Astrocyte (in vitro differentiated cells and primary cell): ENCODE measurements at places on chromosomes 12 and 14. TPM values are rescaled to one million over a fixed set of nuclear protein-coding genes. Genes with fewer than 3 reads are reported as not detected.
A peak's percentile ranks its signal among the peaks of the same experiment; 100 is the strongest.

DNA sequence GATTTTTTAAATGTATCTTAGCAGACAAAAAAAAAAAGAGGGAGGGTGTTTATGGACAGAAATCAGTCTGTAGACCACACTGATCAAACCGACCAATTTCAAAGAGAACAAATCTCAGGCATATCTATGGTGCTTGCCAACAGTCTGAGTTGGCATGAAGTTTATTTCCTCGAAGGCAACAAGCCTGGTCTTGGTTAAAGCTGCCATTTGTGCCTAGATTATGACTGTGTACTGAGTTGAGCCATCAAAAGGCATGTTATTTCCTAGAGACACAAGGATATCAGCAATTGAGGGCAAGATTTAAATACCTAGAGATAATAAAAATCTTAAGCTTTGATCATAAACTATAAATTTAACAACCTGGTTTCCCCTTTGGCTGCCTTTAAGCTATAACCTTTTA, 119.2 kb downstream of the SLC2A13 start:
- H3K4me3 ChIP-seq, result no peak overlapping the region
- no peaks in the 10 kb centered on the region for H3K4me1 ChIP-seq
- no peak overlapping the region for H3K27ac ChIP-seq

DNA sequence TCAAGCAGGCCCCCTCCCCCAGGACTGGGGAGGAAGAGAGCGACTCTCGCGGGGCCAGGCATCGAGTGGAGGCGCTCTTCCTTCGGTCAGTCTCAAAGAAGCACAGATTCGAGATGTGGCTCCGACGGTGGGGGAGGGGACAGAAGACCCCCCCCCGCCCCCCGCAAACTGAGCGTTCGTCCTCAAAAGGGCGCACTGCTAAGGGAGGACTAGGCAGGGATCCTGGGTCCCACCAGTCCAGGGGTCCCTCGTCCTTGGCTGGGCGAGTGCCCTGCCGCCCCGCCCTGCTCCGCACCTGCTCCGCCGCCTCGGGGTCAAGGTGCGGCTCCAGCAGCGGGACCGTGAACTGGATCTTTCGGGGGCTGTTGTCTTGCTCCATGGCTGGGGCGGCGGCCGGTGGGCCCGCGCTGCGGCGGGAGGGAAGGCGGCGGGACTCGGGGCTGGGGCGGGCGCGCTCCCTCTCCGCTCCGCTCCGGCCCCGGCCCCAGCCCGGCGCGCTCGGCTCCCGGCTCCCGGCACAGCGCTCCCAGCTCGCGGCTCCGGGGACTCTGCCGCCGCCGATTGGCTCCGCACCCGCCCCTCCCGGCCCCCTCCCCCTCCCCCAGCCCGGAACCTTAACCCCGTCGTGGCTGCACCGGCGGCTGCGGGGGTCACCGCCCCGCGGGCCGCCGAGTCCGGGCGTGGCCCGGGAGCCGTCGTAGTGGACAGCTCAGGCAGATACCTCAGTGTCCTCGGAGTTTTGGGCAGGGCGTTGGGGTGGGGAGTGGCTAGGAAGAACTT, at the start of gene PPP1R1A:
PPP1R1A (minus strand) TSS at position 550 of the 780 bp plus-strand sequence; CDS start at position 379, 171 bp downstream.
- no peaks in the 10 kb centered on the region for H3K36me3 ChIP-seq
- no peak within 1 kb of the TSS for H3K4me3 ChIP-seq
- no peaks in the 10 kb centered on the region for H3K4me1 ChIP-seq
- no peak within 1 kb of the TSS for H3K27ac ChIP-seq

DNA sequence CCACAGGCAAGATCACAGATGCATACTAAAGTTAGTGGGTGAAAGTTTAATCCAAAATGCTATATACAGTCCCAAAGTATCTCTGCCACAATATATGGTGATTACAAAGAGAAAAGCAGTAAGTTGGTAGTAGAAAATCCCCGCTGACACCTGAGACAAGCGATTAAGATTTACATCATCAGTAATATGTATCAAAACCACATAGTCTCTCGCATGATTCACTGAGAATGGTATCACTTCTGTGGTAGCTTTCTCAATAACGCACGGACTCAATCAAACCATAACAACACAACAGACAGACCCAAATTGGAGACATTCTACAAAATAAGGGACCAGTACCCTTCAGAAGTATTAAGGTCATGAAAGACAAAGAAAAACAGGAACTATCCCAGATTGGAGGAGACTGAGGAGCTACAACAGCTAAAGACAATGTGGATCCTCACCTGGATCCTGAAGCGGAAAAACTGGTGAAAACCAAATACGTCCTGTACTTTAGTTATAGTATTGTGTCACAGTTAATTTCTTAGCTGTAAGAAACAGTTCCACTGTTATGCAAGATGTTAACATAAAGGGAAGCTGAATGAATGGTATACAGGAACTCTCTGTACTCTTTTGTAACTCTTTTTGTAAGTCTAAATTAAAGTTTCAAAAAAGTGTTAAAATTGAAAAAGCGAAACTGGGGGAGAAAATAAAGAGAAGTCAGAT, 51.0 kb downstream of the SPTLC2 start:
- DNase-seq, result peak; percentile 61
- no peak overlapping the region for H3K4me3 ChIP-seq
- H3K27me3 ChIP-seq, result no peaks in the 10 kb centered on the region
- no peak overlapping the region for H3K27ac ChIP-seq
- peaks cover 22% of the 10 kb centered on the region for H3K36me3 ChIP-seq
- peaks cover 13% of the 10 kb centered on the region for H3K4me1 ChIP-seq

DNA sequence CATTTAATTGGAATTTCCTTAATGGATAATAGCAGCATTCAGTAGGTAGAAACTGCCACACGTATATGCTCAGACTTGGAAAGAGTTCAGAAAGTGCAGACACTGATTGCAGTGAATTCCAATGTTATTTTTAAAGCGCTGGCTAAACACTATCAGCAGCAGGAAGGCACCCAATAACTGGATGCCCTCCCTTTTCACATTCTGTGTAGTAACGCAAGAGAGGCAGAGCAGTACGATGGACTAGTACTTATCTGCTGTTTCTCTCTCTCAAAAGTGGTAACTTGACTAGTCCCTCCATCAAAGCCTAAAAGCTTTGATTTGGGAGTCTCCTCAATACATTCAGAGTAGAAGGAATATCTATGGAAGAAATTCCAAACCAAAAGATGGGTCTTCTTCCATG, 791.0 kb downstream of the TMTC2 start:
- no peaks in the 10 kb centered on the region for H3K4me1 ChIP-seq
- DNase-seq, result no peak
- H3K27me3 ChIP-seq, result no peaks in the 10 kb centered on the region
- H3K27ac ChIP-seq, result no peak overlapping the region
- H3K36me3 ChIP-seq, result no peaks in the 10 kb centered on the region
- H3K4me3 ChIP-seq, result no peak overlapping the region

DNA sequence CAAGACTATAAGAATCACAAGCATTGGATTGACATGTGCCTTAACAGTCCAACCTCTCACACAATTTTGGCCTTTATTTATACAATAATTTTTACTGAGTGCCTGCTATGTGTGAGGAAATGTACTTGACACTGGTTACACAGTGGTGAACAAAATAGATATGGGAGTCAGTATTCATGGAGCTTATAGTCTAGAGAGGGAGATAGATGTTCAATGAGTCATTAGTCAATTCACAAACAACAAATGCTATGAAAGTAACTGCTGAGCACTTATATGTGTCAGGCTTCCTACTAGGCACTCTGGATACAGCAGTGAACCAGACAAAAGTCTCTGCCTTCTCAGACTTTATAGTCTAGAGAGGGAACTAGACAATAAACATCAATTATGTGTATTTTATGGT, 3.7 kb downstream of the CFAP54 start:
- no peak overlapping the region for H3K4me3 ChIP-seq
- H3K36me3 ChIP-seq, result no peaks in the 10 kb centered on the region
- H3K27ac ChIP-seq, result no peak overlapping the region
- DNase-seq, result peak; percentile 44
- peaks cover 4% of the 10 kb centered on the region for H3K4me1 ChIP-seq
- no peaks in the 10 kb centered on the region for H3K27me3 ChIP-seq

Gene CIDEB
- not detected in 2 replicates for total RNA-seq

Gene TMED10
- total RNA-seq, result 331 and 359 TPM in 2 replicates

GRCh38 chr12:108609537-108610335, 11.9 kb upstream of the TMEM119 start:
- peaks cover 25% of the 10 kb centered on the region for H3K4me1 ChIP-seq
- no peak overlapping the region for H3K27ac ChIP-seq

GRCh38 chr14:61388173-61388975, 67.0 kb downstream of the PRKCH start:
- DNase-seq, result peak; percentile 23
- no peak overlapping the region for H3K4me3 ChIP-seq
- no peaks in the 10 kb centered on the region for H3K36me3 ChIP-seq
- H3K4me1 ChIP-seq, result no peaks in the 10 kb centered on the region

DNA sequence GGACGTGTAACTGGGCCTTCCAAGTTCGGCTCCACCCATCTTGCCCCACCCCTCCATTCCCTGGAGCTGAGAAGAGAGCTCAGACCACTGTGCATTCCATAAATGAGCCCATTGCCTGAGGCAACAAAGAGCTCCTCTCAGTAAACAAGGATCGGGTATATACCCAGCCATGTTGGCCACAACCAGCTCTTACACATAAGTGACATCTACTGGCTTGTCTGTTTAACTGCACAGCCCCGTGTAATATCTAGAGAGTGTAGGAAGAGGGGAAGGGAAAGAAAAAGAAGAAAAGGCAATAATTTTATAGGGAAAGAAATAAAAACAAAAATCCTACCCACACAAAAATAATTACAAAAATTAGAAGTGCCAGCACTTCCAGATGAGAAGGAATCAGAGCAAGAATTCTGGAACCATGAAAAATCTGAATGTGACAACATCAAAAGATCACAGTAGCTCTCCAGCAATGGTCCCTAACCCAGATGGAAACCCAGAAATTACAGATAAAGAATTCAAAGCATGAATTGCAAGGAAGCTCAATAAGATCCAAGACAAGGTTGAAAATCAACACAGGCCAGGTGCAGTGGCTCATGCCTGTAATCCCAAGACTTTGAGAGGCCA, 308.1 kb downstream of the RPAP3 start:
- H3K27me3 ChIP-seq, result no peaks in the 10 kb centered on the region
- peaks cover 15% of the 10 kb centered on the region for H3K4me1 ChIP-seq
- H3K27ac ChIP-seq, result no peak overlapping the region

Gene ZCCHC8
- total RNA-seq, result 23.8 and 25.3 TPM in 2 replicates

Gene LRRC10
- not detected in 2 replicates for total RNA-seq

DNA sequence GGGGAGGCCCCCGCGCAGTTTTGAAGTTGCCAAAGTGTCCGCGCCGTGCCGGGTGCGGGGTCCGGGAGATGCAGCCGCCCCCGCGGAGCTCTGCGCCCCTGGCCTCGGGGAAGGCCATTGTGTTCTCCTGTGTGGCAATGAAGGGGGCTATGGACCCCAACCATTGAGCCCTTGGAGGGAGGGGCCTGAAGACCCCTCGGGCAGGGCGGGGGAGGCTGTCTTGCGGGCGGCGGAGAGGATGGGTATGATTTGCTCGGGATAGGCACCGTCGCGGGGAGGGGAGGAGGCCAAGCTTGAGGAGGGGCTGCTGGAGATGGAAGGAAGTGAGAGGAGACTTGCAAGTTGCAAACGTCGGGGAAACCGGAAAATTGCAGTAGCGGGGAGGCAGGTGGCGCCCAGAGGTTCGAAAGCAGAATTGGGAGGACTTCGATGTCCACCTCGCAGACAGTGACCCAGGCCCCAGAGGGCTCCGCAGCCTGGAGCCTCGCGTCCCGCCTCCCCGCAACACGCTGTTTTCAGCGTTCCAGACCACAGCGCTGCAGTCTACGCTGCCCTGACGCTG, 25.4 kb downstream of the BCL11B start:
- H3K4me3 ChIP-seq, result peak overlapping the region; percentile 10
- H3K27me3 ChIP-seq, result peaks cover 38% of the 10 kb centered on the region
- H3K4me1 ChIP-seq, result peaks cover 6% of the 10 kb centered on the region
- DNase-seq, result no peak
- no peaks in the 10 kb centered on the region for H3K36me3 ChIP-seq
- H3K27ac ChIP-seq, result no peak overlapping the region

DNA sequence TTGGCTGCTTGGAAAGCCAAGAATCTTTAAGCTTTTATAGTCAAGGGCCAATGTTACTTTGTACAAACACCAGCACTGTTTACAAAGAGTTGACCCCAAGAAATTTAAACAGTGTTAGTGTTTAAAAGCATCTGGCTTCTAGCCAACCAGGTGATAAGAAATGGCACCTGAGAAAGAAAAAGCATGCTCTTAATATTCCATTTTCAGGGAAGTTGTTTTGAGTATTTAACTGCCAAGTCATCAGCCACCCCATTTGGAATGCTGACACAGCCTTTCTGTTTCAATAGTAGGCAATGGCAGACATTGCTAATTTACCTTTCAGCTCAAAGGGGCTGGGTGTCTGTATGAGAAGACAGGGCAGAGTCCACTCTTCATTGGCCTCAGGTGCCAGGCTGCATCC, 3.7 kb upstream of the SLC35F4 start:
- H3K27me3 ChIP-seq, result peaks cover 16% of the 10 kb centered on the region
- DNase-seq, result no peak
- no peaks in the 10 kb centered on the region for H3K36me3 ChIP-seq
- no peak overlapping the region for H3K27ac ChIP-seq

GRCh38 chr14:52312931-52313355, 1.2 kb upstream of the PTGER2 start:
- peaks cover 17% of the 10 kb centered on the region for H3K4me1 ChIP-seq
- H3K36me3 ChIP-seq, result no peaks in the 10 kb centered on the region
- DNase-seq, result peak; percentile 30
- H3K27ac ChIP-seq, result no peak overlapping the region
- H3K4me3 ChIP-seq, result no peak overlapping the region

Gene SLC11A2
- total RNA-seq, result 35.5 and 40.0 TPM in 2 replicates

GRCh38 chr14:54610051-54610977, 43.4 kb downstream of the SAMD4A start:
- H3K4me3 ChIP-seq, result no peak overlapping the region
- peaks cover 35% of the 10 kb centered on the region for H3K4me1 ChIP-seq
- H3K27ac ChIP-seq, result peak overlapping the region; percentile 63
- no peaks in the 10 kb centered on the region for H3K36me3 ChIP-seq
- peak; percentile 68 for DNase-seq

GRCh38 chr12:4158306-4158705, 115.3 kb upstream of the CCND2 start:
- no peaks in the 10 kb centered on the region for H3K4me1 ChIP-seq
- no peaks in the 10 kb centered on the region for H3K36me3 ChIP-seq
- no peak overlapping the region for H3K4me3 ChIP-seq
- H3K27ac ChIP-seq, result no peak overlapping the region
- DNase-seq, result no peak

Gene RASSF9
- 0.62 and 0.68 TPM in 2 replicates for total RNA-seq

DNA sequence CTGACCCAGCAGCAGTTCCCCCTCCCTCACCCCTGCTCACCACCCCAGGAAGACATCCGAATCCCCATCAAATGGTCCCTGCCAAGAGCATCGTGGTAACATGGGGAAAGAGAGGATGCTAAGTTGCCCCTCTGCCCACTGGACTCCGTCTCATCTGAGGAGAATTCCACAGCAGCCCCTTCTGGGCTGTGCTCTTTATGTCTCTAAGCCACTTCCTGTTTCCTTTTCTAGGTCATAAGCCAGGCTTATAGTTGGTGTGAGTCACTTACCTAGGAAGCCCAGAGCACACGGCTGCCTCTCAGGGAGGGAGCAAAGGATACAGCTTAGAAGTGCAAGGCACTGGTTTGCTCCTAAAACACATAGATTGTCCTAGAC, 76.0 kb downstream of the VCPKMT start:
- no peaks in the 10 kb centered on the region for H3K36me3 ChIP-seq
- DNase-seq, result peak; percentile 77
- H3K27me3 ChIP-seq, result no peaks in the 10 kb centered on the region
- H3K4me3 ChIP-seq, result no peak overlapping the region
- peak overlapping the region; percentile 75 for H3K27ac ChIP-seq
